ENCODE measurements at places on chromosomes 1 and 21. TPM values are rescaled to one million over a fixed set of nuclear protein-coding genes. Genes with fewer than 3 reads are reported as not detected.

The ZBTB8B gene
- under 0.01 TPM for total RNA-seq

The S100A10 gene
- total RNA-seq = 25.8 TPM

DNA sequence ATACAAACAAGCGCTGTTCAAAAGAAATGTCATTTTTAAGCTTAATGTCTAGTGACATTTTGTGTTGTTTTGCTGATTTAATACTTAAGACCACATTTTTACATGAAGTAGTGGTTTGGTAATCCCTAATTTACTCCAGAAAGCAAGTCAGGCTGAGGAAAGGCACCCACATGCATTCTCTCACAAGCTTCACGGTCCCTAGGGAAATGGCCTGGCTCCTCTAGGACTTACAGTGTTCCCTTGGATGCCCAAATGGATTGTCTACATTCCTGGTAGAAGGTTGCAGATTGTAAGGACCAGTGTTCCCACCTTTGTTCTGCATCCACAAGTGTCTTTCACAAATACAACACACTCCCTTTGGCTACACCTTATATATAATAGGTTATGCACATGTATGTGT, 9.5 kb downstream of the GPSM2 start:
- no peak for DNase-seq

The PTGFR gene
- total RNA-seq = 0.85 TPM

- DNase-seq = no peak
Observed at GRCh38 chr1:3393987-3394920, 60.2 kb upstream of the ARHGEF16 start.

The TNFRSF8 gene
- total RNA-seq = 22.8 TPM

The CD164L2 gene
- not detected for total RNA-seq

- no peak for DNase-seq
Observed at GRCh38 chr21:26795866-26796329, 49.3 kb downstream of the ADAMTS1 start.

DNA sequence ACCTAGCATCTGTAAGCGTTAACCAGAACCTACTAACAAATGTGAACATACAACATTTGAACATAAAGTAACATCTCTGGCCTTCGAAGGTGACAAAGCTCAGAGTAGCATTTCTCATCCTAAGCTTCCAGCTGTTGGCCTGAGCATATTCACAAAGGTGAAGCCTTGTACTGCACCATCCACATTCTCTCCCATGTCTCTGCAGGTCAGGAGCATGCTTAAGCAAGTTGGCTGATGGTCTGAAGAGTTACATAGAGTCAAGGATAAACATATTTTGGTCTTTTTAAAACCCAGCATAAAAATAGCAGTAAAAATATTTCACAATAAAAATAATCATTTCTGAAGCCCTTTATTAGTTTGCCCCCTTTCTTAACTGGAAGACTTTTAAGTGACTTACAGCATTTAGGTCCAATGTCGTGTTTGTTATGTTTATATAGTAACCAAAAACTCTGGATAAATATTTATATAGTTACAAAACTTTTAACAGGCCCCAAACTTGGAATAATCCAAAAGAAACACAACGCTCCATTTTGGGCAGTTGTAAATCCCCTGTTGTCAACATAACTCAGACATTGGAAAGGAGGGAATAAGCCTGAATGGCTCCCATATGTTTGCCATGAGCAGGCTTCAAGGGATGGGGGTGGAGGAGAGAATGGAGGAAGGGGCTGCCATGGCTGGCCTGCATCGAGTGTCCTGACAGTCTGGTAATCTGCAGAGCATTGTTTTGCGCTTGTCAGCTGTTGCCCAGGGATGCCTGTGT, 42.8 kb upstream of the ENAH start:
- DNase-seq = no peak

The CCDC185 gene
- total RNA-seq = not detected

The GABRD gene
- not detected for total RNA-seq

The FRRS1 gene
- total RNA-seq = 0.32 TPM

The UBXN10 gene
- not detected for total RNA-seq

DNA sequence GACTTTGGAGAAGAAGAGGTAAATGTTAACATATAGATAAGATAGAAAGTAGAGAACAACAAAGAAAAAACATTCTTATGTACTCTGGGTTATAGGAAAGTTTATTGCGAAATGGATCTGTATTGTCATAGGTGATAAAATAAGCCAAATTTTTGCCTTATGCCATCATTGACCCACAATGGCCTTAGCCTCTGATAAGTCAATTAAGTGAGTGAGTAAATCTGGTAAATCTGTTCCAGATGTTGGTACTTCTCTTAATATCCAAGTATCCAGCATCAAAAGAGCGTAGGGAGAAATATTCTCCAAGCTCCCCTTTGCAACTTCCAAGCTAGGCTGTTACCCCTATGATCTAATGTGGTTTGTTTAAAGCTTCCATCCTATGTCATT, 38.3 kb upstream of the CLCA4 start:
- DNase-seq = no peak

The FCRL5 gene
- total RNA-seq = not detected

The AK5 gene
- not detected for total RNA-seq

The SERTAD4 gene
- 4.0 TPM for total RNA-seq

- DNase-seq = no peak
Observed at GRCh38 chr1:184199438-184200085, 148.0 kb downstream of the TSEN15 start.

- DNase-seq = no peak
Observed at GRCh38 chr1:183548116-183548515, 42.1 kb downstream of the NCF2 start.

DNA sequence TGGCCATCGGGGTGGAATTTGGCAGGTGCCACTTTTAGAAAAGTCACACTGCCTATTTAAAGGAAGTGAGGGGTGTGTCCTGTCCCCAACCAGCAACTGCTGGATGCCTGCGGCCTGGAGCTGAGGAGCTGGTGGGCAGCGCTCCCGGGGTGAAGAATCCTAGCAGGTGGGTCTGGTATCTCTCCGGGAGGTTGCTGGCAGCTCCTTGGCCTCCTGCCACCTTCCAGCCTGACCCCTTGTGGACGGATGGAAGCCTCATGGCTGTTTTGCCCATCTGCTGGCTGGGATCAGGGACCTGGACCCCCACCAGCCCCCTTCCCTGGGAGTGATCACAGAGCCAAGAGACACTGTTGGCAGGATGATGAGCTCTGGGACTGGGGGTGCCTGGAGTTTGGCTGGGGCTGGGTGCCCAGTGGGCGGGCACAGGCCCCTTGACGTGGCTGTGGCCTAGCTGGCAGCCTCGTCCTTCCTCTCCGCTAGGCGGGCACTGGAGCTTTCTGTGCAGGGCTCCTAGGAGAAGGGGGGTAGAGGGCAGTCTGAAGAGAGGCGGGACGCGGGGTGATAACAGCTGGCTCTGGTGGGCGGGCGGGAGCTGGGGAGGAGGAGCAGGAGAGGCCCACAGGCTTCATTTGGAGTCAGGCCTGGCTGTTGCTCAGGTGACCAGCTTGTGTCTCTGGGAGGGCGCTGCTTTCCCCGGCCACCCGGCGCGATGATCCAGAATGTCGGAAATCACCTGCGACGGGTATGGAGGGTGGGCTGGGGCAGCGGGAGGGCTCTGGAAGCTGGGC, at the start of gene ACOT11:
Gene ACOT11 (plus strand): TSS at position 628 of the 788 bp plus-strand sequence. CDS start 82 bp downstream, at position 710.
- peak; percentile 94 for DNase-seq

- DNase-seq = peak; percentile 77
Observed at GRCh38 chr1:41455479-41456332, 28.8 kb downstream of the EDN2 start.

The CYP2J2 gene
- not detected for total RNA-seq

DNA sequence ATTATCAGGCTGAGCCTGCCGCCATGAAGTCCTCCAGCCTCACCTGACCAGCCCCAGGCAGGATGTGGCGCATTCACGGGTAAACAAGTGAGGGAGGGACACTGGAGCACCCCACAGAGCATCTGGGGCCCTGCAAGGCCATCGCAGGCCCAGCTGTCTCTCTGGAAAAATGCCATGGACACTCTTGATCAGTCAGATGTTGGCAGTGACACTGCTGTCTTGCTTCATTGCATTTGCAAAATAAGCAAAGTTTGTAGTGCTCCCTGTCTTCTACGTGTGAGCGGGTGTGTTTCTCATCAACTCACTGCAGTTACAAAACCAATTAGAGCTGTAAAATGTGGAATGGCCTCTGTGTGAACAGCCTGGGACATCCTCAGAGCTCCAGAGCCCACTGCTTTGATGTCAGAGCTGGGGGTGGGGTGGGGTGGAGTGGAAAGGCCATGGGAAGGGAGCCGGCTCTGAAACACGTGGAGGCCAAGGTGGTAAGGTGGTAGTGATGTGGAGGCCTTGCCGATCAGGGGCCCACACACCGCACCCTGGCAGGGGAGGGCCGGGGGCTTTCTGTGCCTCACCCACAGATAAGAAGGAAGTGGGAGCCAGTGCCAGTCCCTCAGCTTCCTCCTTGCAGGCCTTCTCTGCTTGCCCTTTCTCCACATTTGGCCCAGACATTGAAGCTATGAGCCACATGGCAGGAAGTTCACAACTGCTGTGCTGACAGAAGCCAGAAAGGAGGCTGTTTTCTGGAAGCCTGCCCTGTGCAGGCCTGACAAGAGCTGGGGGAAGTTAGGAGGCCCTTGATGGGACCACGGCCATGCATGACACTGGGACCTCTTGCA, 254.9 kb downstream of the RHOU start:
- peak; percentile 78 for DNase-seq

Measured in ascending aorta (tissue), 2 donors.